ENCODE measurements at places on chromosomes 11 and 22. TPM values are rescaled to one million over a fixed set of nuclear protein-coding genes. Genes with fewer than 3 reads are reported as not detected.
A peak's percentile ranks its signal among the peaks of the same experiment; 100 is the strongest.

DNA sequence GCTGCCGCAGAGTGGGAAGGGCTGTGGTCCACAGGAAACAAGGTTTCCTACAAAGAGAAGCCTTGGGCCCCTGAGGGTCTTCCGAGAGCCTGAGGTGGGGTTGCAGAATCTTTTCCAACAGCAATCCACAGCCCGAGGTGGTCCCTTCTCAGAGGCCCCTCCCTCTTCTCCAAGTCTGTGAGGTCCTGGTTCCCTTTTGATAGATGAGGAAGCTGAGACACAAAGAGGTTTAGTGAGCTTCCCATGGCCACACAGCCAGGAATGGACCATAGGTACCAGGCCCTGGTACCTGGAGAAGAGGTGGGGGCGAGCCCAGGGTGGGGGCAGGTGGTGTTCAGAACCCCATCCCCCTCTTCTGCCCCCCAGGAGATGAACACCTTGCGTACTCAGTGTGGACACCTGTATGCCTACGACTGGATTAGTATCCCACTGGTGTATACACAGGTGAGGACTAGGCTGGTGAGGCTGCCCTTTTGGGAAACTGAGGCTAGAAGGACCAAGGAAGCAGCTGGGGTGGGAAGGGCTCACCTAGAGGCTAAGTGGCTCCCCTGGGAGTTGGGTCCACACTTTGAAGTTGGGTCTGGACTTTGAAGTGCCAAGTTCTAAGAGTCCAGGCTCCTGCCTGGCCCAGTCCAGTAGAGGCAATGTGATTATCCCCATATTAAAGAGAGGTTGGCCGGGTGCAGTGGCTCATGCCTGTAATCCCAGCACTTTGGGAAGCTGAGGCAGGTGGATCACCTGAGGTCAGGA is 7.0 kb downstream of the BEST1 start:
- DNase-seq: no peak

- peak; percentile 88 for DNase-seq
Observed at GRCh38 chr11:10592331-10592730, 23.9 kb upstream of the LYVE1 start.

GRCh38 chr11:17812865-17813187 is 78.2 kb downstream of the KCNC1 start:
- no peak for DNase-seq

GRCh38 chr22:25482868-25483639 is 81.4 kb upstream of the GRK3 start:
- DNase-seq: no peak

GRCh38 chr11:123472236-123472935 is 42.3 kb downstream of the GRAMD1B start:
- DNase-seq: no peak

DNA sequence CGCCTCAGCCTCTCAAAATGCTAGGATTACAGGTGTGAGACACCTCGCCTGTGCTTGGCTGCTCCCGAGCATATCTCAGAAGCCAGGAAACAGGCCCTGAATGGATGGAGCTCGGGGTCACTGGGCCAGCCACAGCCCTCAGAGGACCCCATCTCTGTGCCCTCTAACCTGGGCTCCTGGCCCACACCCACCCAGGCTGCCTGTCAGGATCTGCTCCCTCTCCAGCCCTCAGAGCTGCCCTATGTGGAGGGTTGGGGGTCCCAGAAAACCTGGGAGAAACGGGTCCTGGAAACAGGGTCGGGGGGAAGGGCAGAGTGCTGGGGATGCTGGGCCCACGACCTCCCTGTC is 5.2 kb upstream of the CCDC188 start:
- DNase-seq: no peak

- DNase-seq: peak; percentile 55
Observed at GRCh38 chr22:22692707-22693530, 48.5 kb downstream of the GGTLC2 start.

- DNase-seq: no peak
Observed at GRCh38 chr11:86555401-86555800, 117.0 kb downstream of the ME3 start.

DNA sequence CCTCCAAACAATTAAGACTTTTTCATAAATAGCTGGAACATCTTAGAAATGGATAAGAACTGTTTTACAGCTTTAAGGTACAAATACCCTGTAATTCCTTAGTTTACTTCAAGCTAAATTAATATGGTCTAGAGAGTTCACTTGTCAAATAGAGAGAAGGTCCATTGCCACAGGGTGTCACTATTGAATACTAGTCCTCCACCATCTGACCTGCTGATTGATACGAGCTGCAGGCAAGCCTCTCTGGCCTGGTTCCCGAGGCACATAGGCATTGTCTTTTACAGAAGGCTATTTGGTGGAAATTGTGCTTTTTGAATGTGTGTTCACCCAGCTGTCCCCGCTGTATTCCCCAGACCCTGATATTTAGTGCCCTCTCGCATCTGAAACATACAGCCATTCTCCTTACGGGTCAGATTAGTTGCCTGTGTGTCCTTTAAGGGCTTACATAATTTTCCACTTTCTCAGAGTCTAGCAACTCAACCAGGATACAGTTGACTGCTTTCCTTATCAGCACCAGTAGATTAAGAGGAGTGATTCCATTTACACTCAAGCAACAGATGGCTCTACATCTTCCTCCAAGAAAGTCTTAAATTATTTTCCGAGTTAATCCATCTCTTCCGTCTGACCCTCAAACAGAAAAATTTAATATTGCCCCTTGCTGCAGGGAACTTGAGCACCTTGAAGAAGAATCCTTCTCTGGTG is 788.8 kb upstream of the FAT3 start:
- no peak for DNase-seq

GRCh38 chr22:24039046-24039445 is 27.9 kb downstream of the CABIN1 start:
- DNase-seq: no peak

- no peak for DNase-seq
Observed at GRCh38 chr11:72581067-72581466, 93.2 kb downstream of the PDE2A start.

- no peak for DNase-seq
Observed at GRCh38 chr11:93295921-93296575, 34.5 kb upstream of the DEUP1 start.

GRCh38 chr11:30346068-30346688 is 23.3 kb downstream of the ARL14EP start:
- DNase-seq: peak; percentile 59

- DNase-seq: no peak
Observed at GRCh38 chr11:87431392-87431791, 393.7 kb downstream of the TMEM135 start.

DNA sequence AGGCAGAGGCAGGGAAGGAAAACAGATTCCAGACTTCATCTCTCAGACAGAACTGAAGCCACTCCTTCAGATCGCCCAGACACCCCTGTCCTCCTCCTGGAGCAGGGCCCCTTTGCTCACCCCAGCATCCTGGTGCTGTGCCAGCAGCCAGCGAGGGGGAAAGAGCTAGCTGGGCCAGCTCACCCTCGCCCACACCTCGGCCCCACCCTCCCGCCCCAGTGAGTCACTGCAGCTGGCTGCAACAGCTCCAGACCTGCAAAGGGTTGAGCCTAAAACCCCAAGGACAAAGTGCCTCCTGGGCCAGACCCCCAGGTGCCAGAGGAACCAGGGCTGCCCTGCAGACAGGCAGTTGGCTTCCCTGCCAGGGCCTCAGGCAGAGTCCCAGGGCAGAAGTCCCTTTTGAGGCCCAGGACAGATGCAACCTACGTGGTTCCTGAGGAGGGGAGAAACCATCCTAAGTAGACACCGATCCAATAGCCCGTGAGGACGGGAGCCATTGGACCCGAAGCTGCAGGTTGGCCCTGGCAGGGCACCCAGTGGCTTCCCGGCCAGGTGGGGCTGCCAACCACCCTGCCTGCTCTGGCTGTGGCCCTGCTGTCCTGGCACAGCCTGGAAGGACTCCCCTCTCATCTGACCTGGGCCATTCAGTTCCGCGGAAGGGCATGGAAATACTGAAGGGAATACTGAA is 7.2 kb downstream of the AHNAK start:
- DNase-seq: peak; percentile 90

DNA sequence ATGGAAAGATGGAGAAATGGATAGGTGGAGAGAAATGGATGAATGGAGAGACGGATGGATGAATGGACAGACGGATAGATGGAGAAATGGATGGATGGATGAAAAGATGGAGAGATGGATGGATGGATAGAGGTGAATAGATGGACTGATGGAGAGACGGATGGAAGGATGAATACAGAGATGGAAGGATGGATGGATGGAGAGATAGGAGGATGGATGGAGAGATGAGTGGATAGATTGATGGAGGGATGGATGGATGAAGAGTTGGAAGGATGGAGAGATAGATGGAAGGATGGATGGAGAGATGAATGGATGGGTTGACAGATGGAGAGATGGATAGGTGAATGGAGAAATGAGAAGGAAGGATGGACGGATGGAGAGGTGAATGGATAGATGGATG is 63.7 kb downstream of the FLRT1 start:
- DNase-seq: no peak

GRCh38 chr11:3036419-3036818 is 20.8 kb downstream of the CARS1 start:
- no peak for DNase-seq

- DNase-seq: no peak
Observed at GRCh38 chr11:2585566-2586086, 114.2 kb downstream of the KCNQ1OT1 start.

CHCHD10 gene
- total RNA-seq: 6.1 TPM

KIRREL3 gene
- 9.9 TPM for total RNA-seq

LINC01488 gene
- total RNA-seq: not detected

ARL2 gene
- 44.5 TPM for total RNA-seq

MB gene
- total RNA-seq: not detected

ATL3 gene
- 123 TPM for total RNA-seq

Measured in fibroblast of villous mesenchyme (primary cell).